ENCODE measurements at places on chromosomes 1 and 21. TPM values are rescaled to one million over a fixed set of nuclear protein-coding genes. Genes with fewer than 3 reads are reported as not detected.

DNA sequence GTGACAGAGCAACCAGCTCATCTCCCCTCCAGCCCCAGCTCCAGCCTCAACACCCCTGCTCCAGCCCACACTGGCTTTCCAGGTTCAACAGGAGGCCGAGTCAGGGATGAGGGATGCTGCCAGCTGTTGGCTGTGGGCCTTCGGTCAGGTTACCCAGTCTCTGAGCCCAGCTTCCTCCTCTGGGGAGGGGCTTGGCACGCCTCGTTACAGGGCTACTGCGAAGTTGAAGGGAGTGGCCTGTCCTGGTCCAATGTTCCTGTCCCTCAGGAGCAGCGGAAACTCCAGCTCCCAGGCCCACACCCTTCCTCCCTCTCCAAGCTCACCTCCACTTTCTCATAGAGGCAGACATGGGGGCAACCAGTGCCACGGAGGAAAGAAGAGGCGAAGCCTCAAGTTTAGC, 15.1 kb upstream of the TAS1R2 start:
- no peak for DNase-seq

DNA sequence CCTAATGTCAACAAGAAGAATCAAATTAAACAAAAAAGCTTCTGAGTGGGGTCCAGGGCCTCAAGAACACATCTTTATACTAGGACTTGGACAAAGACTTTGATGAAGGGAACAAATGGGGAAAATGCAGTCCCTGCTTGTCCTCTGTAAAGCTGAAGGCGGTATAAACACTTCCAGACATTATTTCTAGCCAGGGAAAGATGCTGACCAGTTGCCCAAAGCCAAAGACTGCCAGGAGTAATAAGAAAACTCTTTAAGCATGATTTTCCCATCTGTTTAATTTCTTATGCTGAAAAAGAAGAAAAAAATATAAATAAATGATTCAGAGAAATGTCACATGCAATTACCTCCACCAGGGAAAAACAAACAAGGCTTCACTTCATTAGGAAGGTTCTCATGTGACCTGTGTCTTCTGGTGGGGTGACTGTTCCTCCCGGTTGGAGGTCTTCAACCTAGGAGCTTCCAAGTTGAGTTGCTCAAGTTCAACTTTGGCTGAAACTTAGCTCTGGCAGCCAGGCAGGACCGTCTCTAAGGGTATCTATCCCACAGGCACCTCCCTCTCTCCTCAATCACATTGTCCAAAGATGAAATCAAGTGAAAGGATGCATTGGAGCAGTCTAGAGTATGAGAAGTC, 65.2 kb upstream of the KCNE2 start:
- DNase-seq = no peak

GRCh38 chr1:16617114-16617631, 3.8 kb upstream of the NBPF1 start:
- DNase-seq = no peak

The AXDND1 gene
- 2.3 TPM for total RNA-seq
